Camera-type eye (tissue), 1 donor: ENCODE measurements at places on chromosomes 5 and 9. TPM values are rescaled to one million over a fixed set of nuclear protein-coding genes. Genes with fewer than 3 reads are reported as not detected.

The RASGRF2 gene
- total RNA-seq: 55.9 TPM

The OR1J4 gene
- total RNA-seq: not detected

The OLFM1 gene
- total RNA-seq: 48.8 TPM

The NKD2 gene
- total RNA-seq: 18.0 TPM

The GKAP1 gene
- 34.0 TPM for total RNA-seq

The MCTP1 gene
- total RNA-seq: 44.5 TPM

The FBXO38 gene
- 78.3 TPM for total RNA-seq

The CCDC180 gene
- 19.9 TPM for total RNA-seq

The IFNA8 gene
- total RNA-seq: not detected

The SEPTIN8 gene
- 73.3 TPM for total RNA-seq

The NTRK2 gene
- 70.8 TPM for total RNA-seq

The SPACA9 gene
- 2.8 TPM for total RNA-seq

The DEPDC1B gene
- total RNA-seq: 12.0 TPM

The SMIM33 gene
- not detected for total RNA-seq
